ENCODE measurements at places on chromosomes 7 and 10. TPM values are rescaled to one million over a fixed set of nuclear protein-coding genes. Genes with fewer than 3 reads are reported as not detected.

GRCh38 chr7:154984601-154985188, 18.2 kb downstream of the PAXIP1 start:
- H3K36me3 ChIP-seq = no peaks in the 10 kb centered on the region
- no peak overlapping the region for H3K27ac ChIP-seq
- H3K27me3 ChIP-seq = no peaks in the 10 kb centered on the region
- H3K4me3 ChIP-seq = no peak overlapping the region
- H3K4me1 ChIP-seq = no peaks in the 10 kb centered on the region

The GATA3 gene
- not detected for total RNA-seq

DNA sequence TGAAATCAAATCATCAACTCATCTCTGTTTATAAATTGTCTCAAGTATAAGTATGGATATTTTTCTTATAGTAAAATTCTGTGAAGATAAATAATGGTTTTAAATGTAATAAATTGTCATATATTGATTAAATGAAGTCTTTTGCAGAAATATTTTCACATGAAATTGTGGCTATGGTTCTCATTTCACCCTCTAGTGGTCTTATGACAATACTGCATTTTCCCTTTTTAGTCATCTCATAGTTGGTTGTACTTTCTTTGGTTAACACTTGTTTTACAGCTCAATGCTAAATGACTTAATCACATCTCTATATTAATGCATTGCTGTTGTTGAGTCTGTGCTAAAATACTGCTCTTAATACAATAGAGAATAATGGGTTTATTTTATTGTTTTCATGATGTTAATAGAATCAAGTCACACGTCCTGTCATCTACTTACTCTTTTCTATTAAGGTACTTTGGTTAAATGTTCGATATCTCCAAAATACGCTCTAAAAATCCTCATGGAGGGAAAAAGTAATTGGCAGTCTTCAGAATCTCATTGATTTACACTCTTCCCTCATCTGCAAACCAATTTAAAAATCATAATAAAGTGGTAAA, 38.0 kb upstream of the CACNA2D1 start:
- H3K36me3 ChIP-seq = no peaks in the 10 kb centered on the region
- no peaks in the 10 kb centered on the region for H3K27me3 ChIP-seq
- DNase-seq = no peak
- H3K27ac ChIP-seq = no peak overlapping the region
- peaks cover 9% of the 10 kb centered on the region for H3K4me1 ChIP-seq

The DENND2A gene
- 38.8 TPM for total RNA-seq

DNA sequence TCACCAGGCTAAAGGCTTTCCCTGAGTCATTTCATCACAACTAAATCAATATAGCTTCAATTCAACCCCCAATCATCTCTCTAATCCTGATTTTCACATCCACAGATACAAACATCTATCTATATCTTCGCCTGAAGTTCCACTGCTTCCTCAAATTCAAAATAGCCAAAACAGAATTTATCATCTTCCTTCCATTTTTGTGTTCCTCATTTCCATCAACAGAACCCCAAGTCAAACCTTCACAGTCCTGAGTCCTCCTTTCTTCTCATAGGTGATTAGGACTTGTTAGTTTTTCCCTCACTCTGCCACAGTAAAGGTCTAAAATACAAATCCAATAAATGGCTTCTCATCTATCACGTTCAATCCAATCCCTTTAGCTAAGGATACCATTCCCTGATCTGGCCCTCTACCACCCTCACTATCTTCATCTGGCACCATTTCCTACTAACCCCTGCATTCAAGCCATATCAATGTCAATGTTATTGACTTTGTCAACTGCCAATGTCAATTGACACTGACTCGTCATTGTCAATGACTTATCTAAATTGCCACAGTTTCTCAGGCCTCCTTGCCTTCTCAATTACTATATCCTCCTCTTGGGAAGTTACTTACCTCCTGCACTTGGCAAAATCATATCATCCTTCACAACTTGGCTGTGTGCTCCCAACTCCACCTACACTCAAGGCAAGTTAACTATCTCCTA, 2.6 kb downstream of the HYCC1 start:
- H3K4me3 ChIP-seq = no peak overlapping the region
- no peaks in the 10 kb centered on the region for H3K36me3 ChIP-seq
- H3K4me1 ChIP-seq = peaks cover 11% of the 10 kb centered on the region
- DNase-seq = no peak
- no peaks in the 10 kb centered on the region for H3K27me3 ChIP-seq
- H3K27ac ChIP-seq = no peak overlapping the region

The AQP1 gene
- total RNA-seq = 66.0 TPM
